ENCODE measurements at places on chromosomes 16 and 17.

DNA sequence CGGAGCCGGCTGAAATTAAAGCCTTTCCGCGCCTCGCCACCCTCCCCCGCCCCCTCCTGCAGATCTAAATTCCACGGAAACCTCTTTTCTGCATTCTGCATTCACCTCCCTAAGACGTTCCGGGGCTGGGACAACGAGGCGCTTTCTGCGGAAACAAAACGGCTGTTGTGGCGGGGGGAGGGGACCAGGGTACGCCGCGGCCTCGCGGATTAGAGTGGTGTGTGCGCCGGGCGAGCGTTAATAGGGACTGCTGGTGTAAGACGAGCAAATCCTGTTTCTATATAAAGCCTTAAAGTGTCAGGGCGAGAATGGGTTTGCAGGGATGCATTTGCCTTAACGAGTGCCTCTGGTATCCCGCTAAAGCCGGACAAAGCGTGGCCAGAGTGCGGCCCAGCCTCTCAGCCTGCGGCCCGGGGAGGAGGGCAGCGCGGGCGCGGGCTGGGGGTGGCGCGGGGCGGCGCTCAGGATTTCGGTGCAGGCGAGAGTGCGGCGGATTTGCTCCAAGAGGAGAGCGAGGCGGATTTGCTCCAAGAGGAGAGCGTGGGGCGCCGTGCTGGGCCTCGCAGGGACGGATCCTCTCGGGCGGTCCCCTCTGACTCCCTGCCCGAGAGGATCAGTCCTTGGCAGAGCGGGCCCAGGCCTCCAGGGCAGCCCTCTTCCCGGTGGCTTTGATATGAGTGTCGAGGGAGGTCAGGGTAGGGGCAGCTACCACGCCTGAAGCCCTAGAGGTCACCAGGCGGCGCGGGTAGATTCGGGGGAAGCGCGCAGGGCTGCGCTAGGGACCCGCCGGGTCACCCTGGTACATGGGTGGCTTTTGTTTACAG lies 5.1 kb downstream of the BAHCC1 start:
- no peak for DNase-seq

DNA sequence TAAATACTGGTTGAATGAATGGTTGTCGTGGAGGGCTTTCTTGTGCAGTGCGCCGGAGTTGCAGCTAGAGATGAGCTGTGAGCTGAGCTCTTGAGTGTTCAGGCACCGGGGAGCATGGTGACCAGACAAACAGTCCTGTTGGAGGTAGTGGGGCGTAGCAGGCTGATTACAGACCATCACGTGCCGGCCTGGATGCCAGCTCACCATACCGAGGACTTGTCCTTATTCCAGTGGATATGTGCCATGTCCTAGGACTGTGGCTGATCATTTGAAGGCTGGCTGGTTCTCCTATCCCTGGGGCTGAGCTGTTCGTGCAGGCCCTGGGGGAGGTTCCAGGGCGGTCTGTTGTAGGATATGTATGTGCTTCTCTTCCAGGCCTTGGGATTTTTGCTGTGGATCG lies 60.0 kb downstream of the ABCC1 start:
- no peak for DNase-seq

DNA sequence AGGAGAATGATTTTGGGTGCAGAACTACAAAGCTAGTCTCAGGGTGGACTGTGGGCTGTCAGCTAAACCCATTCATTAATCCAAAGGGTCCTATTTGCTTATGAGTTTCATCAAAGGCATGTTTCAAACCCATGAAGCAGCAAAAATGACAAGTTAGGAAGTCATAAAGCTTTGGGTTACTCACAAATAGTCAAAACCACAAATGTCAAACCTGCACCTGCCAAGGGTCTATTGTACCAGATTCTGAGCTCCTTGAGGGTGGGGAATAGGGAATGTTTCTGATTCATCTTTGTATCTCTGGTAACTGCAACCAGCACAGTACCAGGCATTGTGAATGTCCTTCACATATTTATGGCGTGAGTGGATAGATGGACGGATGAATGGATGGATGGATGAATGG lies 317.7 kb downstream of the MAF start:
- no peak for DNase-seq

DNA sequence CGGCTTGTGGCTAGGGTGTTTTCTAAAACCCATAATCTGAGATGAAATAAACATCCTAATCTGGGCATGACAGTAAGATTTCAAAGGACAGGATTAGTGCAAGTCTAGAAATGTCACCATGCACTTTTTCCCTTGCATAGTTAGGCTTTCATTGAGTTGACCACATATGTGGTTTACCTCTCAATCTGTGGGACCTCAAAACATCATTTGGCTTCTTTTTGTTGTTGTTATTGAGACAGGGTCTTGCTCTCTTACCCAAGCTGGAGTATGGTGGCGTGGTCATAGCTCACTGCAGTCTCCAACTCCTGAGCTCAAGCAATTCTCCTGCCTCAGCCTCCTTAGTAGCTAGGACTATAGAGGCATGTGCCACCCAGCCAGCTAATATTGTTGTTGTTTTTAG lies 197.8 kb downstream of the CEP112 start:
- no peak for DNase-seq

DNA sequence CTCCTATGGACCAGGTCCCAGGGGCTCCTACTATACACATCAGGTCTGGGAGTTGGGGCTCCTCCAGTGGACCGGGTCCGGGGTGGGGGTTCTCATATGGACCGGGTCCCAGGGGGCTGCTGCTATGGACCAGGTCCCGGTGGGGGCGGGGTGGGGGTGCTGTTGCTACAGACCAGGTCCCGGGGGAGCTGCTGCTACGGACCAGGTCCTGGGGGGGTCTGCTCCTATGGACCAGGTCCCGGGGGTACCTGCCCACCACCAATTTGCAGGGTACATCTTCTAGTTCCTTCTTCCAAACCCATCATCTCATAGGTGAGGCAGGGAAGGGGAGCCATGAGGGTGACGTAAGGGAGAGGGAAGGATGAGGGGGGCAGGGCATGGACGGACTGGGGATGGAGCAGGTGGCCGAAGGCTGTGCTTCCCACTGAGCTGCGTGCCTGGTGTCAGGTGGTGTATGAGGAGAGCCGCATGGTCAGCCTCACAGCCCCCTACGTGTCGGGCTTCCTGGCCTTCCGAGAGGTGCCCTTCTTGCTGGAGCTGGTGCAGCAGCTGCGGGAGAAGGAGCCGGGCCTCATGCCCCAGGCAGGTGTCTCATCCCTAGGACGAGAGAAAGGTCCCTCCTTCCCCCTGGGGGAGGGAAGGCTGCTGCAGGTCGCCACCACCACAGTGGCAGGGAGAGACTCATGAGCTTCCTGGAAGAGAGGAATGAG lies 6.6 kb downstream of the ENDOV start:
- DNase-seq: no peak

- DNase-seq: no peak
Observed at GRCh38 chr16:88782454-88783390, 2.3 kb downstream of the PIEZO1 start.

DNA sequence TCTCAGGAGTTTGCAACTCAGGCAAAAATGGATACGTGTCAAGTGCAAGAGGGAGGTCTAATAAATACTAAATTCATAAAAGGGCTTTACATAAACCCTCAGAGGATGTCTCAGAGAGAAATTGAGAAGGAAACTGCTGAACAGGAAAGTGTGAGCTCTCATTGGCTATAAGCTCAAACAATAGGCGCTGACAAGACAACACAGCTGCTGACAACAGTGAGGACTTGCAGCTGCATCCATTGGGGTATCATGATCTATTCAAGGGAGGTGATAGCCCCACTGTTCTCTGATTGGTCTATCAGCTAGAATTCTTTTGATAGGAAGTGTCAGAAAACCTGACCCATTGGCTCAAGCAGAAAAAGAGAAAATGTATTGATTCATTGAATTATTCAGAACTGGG lies 187.2 kb downstream of the CBLN1 start:
- no peak for DNase-seq

DNA sequence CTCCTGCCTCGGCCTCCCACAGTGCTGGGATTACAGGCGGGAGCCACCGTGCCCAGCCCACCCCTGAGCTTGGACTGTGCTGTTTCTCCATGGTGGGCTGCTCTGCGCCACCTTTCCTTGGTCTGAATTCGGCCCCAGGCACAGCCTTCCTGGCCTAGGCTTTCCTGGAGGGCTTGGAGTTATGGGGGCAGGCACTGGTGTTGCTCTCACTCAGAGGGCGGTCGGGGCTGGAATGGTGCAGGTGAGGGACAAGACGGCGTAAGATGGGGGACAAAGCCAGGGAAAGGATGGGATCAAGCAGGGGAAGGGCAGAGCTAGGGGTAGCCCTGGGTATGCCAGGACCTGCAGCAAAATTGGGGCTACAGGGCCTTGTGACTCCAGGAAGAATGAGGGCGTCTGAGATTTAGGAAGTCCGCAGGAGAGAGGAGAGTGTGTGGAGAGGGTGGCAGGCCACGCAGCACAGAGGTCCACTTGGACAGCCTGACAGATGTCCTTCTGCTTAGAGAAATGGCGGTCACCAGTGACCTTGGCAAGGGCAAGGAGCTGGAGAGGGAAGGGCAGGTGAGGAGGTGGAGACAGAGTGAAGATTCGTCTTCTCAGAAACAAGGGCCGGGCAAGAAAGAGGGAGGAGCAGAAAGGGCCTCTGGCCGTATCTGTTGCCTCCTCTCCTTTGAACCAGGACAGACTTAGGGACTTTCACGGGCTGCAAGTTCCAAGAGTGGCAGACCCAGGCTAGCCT lies 1.6 kb upstream of the ATP6V0C start:
- DNase-seq: no peak

- DNase-seq: no peak
Observed at GRCh38 chr16:64206862-64207261, 915.0 kb downstream of the CDH11 start.

DNA sequence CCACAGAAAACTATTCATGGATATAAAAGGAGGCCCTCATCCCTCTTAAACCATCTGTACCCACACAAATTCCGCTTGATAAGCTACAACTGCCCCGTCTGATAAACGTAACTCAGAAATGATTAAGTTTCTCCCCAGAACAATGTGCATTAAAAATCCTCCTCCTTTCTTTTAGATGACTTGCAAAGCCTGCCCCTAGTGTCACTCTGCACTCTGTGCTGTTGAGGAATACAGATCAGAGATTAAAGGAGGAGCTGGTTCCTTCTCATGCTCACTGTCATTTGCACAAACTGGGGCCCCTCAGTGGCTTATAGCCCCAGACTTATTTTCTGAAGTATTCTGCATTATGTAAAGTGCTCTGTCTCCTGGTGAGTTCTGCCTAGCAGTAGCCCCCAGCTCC lies 33.3 kb downstream of the CDRT15 start:
- no peak for DNase-seq

- DNase-seq: no peak
Observed at GRCh38 chr17:73493956-73494926, 150.0 kb downstream of the SDK2 start.

DNA sequence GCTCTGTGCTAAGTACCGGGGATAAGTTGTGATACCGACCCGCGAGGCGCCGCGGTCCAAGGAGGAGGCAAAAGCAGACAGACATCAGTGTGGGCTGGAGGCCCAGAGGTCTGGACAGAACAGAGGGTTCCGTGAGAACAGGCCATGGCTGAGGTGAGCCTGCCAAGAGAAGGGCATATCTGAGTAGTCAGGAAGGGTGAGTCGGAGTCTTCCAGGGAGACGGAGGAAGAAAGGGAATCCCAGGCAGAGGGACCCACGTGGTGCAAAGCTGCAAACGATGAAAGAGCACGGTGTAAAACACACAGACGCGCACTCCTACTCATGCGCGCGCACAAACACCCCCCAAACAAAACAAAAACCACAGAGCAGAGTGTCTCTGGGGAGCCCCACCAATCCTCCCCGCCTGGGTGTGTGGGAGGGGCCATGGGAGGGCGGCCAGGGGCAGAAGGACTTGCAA lies 18.1 kb downstream of the RHBDL3 start:
- DNase-seq: peak; percentile 46

DNA sequence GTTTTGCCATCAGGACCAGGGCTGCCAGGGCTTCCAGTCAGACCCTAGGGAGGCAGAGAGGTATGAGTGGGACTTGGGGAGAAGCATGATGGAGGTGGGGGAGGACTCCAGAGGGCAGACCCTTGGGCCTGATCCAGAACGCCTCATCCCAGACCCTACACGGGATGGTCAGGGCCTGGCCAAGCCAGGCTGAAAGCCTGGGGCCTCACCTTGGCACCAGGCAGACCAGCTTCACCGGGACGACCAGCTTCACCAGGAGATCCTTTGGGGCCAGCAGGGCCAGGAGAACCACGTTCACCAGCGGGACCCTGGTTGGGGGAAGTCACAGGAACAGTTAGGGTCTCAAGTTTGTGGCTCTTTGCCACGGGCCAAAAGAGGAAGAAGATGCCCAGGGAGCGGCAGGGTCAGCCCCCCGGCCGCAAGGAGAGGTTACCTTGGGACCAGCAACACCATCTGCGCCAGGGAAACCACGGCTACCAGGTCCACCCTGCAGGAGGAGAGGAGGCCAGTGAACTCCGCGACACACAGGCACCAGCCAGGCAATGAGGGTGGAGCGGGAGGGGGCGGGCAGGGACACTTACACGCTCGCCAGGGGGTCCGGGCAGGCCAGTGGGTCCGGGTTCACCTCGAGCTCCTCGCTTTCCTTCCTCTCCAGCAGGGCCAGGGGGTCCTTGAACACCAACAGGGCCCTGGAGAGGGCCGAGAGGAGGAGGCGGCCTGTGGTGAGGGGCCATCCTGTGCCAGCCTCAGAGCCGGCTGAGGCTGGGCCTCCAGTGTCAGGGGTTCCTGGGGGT lies 7.1 kb downstream of the COL1A1 start:
- no peak for DNase-seq

GRCh38 chr16:66026787-66027330 lies 339.6 kb upstream of the CDH5 start:
- DNase-seq: no peak

DNA sequence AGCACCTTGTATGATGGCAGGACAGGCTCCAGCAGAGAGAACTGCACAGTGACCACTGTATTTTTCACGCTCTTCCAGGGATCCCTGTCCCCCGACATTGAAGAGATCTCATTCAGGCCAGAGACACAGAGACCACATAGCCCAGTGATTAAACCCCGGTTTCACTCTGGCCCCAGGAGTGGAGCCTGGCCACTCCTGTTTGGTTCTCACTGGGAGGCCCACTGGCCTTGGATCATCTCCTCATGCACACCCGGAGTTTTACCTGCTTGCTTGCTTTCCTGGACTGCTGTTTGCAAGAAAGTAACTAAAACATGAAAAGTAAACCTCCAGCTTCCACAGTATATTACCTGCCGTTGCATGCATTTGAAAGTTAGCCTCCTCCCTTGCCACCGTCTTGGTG lies 13.2 kb upstream of the CLEC18C start:
- no peak for DNase-seq

DNA sequence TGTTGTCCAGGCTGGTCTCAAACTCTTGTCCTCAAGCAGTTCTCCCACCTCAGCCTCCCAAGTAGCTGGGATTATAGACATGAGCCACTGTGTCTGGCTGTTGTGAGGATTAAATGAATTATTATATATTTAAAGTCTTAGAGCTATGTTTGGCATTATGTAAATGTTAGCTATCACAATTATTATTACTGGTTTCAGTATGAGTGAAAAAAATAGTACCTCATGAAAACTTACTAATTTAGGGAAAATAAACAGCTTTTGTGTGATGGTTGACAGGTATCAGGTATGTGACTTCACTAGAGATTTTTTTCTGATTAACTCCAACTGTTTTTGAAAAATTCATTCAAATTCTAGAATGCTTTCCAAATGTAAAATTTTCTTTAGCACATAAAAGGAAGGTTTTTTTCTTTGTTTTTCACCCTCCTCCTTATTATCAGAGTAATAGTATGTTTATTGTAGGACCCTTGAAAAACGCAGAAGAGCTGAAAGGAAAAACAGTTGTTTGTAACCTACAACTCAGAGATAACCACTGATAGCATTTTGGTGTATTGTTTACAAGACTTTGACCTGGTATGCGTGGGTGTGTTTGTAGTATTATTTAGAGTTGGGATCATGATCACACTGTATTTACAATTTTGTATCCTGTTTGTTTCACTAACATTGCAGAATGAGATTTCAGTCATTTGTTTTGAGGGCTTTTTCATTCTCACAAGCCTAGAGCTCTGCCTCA lies 13.2 kb downstream of the NLK start:
- no peak for DNase-seq

Data from GM13976 (cell line).